ENCODE measurements at places on chromosomes 4 and X.

DNA sequence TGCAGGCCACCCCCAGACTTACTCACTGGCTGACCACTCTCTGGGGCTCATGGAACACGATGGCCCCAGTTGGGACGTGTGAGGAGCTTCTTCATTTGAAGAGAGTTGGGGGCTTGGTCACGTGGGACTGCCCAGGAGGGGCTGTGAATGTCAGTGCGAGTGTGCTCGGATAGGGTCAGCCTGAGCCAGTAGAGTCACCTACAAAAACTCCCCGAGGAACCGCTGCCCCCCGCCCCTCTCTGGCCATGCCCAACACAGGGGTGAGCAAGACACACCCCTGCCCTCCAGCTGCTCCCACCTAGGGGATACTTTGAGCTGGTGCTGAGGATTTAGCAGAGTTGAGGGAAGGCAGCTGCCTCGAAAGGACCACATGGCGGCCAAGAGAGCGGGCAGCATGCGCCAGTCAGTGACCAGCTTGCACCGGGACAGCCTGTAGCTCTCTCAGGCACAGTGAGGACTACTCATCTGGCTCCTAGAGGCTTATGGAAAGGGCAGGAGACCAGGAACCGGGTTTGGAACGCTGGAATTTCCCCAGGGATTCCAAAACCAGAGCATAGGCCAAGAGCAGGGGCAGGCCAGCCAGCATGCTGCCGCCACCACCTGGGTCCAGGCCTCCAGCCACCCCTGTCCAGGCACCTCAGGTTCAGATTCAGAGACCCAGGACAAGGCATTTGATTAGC lies 8.4 kb downstream of the PNMA6E start:
- DNase-seq, result no peak

DNA sequence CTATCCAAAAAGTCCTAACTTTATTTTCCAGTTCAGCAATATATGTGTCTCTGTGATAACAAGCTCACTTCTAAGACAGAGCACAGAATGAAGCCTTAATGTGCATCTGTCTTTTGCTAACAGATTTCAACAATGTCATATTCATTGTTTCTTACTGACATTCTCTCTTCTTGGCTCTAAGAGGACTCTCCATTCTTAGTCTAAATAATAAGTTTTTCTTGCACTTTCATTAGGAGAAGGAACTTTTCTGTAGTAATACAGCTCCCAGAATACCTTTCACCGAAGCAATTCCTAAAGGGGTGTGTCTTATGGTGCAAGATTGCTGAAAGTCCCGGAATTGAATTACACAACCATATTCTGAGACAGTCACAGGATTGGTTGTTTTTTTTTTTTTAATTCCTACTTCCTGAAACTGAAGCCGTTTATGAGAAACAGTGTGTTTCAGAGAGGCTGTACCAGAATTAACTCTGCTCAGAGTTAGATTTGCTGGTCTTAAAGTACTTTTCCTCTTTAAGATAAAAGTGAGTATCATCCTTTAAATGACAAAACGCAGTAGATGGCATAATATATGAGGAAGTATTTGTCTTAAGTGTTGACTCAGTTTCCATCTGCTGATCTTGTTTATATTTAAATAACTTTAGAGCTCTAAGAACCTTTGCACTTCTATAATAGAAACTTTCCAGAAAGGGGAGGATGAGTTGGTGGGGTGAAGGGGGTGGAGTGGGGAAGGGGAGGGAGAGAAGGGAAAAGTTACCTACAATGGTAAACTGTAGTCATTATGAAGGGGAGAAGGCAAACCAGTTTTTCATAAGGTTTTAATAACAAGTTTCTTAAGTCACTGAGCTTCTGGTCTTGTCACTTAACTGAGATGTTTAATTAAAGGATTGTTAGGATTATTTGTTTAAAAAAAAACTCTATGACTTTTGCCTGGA lies at the start of gene ALPK1:
Gene ALPK1, plus strand, starts transcription at position 421 of the 932 bp plus-strand sequence.
- DNase-seq, result no peak

DNA sequence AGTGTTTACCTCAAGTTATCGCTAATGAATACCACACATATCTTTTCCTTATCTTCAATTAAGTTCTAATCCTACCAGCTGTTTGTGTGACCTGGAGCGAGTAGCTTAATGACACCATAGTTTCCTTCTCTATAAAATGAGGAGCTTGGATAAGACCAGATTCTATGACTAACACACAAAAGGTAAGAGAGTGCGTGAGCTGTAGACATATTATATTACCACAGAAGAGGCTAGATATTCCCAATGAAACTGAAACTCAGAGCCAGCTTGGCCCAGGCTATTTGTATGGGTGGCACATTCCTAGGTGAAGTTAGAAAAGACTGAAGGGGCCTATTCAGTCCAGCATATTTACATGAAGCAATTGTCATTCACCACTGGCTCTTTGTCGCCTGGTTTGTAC lies 30.2 kb downstream of the ASB5 start:
- no peak for DNase-seq

DNA sequence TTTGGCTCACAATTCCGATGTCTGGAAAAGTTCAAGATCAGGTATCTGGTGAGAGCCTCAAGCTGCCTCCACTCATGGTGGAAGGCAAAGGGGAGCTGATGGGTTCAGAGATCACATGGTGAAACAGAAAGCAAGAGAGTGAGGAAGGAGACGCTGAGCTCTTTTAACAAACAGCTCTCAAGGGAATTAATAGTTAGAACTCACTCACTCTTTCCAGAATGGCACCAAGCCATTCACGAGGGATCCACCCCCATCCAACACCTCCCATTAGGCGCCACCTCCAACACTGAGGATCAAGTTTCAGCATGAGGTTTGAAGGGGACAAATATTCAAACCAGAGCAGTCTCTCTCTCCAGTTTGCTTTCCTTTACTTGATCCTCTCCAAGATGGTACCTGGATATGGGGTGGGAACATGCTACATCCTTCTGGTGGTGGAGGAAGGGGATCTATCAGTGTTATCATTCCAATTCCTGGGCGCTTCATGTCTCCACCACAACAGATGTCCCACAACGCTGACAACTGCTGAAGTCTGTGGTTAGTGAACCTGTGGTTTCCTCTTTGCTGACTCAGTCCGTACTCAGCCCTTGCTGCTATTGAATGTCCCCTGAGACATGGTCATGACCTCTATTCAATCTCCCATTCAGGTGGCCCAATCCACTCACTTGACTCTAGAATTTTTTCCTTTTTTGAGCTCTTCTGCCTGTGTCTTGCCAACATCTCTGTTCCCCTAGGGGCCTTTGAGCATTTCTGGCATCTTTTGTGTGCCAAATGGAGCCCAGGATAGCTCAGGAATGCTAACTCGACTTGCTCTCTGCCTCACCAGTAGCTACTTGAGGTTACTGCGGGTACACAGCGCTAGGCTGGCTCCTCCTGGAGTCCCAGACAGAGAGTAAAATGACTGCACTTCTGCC lies 395.2 kb downstream of the MID1IP1 start:
- peak; percentile 4 for DNase-seq

- DNase-seq, result no peak
Measured at GRCh38 chr4:61716426-61716825, 516.3 kb downstream of the ADGRL3 start.

DNA sequence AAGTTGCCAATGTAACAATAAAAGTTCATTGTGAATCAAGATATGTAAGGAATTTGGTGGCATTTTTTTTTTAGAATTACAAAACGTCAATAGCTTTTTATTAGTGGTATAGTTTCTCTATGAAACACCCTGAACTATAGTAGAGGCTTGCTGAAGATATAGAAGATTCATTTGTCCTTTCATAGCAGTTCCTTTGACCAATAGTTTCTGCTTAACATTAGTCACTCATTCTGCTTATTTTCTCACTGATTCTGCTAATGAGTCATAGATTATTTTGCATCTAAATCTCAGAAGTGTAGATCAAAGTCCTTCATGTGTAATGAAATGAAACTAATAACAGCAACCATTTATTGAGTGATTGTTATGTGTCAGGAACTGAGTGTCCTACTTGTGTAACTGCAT lies 205.0 kb upstream of the TET2 start:
- DNase-seq, result no peak

- DNase-seq, result no peak
Measured at GRCh38 chrX:120514236-120514635, 45.1 kb upstream of the LAMP2 start.

DNA sequence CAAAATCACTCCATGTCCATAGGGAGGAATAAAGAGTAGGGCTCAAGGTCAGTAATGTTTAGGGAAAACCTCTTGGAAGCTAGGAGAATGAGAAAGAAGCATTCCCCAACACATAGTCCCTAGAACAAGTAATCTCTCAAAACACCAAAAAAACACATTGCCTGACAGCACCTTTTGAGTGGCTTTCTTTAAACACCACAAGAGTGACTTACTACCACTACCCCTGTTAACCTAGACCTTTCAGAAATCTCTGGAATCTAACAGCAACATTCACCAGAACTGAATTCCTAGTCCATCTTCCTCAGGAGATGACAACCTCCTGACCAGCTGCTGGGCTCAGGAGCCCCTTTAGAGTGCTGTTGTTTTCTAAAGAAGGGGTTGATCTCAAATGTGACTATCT lies 142.2 kb downstream of the SOWAHB start:
- DNase-seq, result no peak

- no peak for DNase-seq
Measured at GRCh38 chr4:100548200-100548560, 30.4 kb upstream of the EMCN start.

DNA sequence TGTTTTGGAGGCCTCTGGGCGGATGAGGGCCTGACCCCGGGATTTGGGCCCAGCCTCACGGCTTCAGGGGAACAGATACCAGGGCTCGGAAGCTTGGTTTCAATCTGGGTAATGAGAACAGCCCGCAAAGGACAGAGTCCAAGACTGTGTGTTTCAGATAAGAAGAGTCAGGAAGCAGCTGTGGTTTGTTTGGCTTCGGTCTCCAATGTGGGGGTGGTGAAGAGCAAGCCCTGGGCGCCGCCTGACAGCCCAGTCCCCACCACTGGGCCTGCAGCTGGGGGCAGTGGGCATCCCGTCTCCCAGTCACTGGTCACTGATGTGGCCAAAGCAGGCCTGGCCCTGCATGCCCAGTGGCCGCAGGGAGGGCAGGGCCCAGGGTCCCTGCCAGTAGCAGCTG lies 9.1 kb downstream of the WFS1 start:
- DNase-seq, result no peak

GRCh38 chr4:125283707-125284279 lies 31.0 kb upstream of the FAT4 start:
- no peak for DNase-seq

DNA sequence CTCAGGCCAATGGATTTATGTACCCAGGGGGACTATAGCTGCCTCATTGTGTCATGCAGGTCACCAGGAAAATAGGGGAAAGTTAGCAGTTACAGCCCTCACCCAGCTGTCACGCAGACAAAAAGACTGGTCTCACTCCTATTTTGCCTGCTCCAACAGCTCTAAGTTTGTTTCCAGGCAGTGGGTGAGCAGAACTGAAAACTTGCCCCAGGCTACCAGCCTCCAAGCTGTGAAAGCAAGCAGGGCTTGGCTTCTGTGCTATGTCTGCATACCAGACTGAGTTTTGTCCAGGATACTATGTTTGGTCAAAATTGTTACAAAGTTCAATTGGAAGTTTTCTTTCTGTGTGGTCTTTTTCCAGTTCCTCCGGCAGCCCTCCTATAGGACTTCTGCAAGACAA lies 628.4 kb downstream of the FAM133A start:
- DNase-seq, result no peak

GRCh38 chr4:28388471-28388870 lies 1527.8 kb downstream of the STIM2 start:
- DNase-seq, result no peak

DNA sequence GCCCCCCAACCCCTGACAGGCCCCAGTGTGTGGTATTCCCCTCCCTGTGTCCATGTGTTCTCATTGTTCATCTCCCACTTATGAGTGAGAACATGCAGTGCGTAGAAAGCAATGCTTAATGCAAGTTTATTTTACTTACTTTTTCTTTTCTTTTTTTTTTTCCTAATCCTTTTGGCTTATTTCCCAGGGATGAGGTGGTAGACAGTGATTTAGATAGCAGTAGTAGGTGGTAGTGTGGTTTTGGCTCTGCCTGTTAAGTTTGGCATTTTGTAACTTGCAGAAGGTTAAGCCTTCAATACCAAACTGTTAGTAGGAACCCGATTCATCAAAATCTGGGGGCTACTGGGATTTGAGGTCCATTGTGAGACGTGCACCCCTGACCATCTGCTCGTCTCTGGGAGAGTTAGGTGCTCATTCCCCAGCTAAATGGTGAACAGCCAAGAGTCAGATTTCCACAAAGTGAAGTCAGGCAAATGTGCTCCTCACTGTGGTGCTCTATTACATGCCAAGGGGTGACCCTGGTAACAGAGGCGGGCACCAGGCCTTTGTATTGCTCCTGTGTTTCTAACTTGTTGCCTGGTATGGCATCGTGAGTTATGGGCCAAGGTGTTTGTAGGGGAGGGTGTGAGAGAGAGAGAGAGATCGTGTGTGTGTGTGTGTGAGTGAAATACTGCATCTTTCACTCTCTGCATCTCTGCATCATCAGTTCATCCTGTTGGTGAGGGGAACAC lies 70.3 kb downstream of the PHOX2B start:
- no peak for DNase-seq

DNA sequence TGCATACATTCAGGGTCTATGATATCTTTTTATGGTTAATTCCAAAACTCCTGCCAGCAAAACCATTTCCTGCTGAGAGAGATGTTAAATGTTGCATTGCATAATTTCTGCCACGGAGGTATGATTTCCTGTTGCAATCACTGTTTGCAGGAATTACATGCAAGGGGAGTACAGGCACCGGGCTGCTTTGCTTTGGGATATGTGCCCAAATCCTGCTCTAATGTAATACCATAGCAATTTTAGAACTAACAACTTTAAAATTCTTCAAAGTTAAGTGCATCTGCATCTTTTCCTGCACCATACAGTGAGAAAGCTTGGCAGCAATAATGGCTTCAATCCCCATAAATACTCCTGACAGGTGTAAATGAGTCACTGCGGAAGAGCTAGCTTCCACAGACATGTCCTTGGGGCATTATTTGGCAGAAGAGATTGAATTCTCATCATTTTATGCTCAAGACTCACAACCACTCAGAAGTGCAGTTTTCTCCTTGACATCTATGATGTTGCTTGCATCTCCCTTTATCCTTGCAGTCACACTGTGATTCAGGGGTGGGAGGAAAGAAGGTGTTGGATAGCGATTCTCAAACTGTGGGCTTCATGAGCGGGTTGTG lies 29.6 kb downstream of the TRIM2 start:
- no peak for DNase-seq

GRCh38 chrX:79156818-79157217 lies 12.3 kb downstream of the GPR174 start:
- no peak for DNase-seq

DNA sequence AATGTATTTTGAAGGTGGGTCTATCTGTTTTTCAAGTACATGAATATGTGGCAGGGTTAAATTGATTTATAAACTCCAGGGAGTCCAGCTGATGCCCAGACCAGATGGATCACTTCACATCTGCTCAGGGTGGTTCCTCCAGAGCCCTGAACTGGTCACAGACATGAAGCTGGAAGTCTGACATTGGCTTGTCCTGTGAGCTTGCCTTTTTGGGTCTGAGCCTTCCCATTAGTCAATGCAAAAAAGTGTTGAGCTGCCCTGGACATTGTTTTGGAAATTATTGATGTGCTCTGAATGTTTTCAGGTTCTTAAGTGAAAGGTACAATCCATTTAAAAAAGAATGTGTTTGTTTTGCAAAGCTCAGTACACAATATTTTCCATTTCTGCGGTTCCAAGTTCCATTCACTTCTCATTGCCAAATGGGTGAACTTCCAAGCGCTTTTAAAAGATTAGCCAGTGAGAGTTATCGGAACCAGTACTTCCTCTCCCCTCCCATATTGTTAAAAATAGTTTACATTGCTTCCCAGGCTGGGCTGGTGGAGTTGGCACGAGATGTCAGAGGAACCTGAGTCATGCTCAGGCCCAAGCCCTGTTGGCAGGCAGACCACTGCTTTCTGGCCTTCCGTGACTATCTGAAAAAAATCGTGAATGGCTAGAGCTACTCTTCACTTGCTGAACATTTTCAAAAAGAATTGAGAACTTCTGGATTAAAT lies 52.1 kb downstream of the PDGFRA start:
- DNase-seq, result no peak

All from stimulated activated CD8-positive, alpha-beta memory T cell treated with anti-CD3 and anti-CD28 coated beads, Interleukin-4, amount 100 ng/mL, for 1 hour (primary cell).